Stimulated activated CD8-positive, alpha-beta memory T cell treated with anti-CD3 and anti-CD28 coated beads, Interleukin-7, amount 100 ng/mL, for 24 hours (primary cell): ENCODE measurements at places on chromosomes 5 and 9.

DNA sequence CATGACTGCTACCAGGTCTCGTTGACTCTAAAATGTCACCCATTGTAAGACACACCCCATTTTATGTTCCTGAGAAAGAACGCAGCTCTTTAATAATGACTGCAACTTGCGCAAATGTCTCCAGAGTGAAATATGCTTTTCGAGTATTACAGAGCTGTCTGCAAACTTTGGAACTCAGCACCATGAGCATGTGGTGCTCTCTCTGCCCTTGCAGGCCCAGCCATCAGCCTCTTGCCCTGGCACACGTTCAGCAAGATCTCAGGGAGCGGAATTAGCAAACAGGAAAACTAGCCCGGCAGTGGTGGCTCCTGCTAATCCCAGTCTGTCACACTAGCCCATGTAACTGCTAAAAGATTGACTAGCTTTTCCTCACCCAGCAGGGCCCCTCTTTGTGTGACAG, 114.5 kb upstream of the SLC1A3 start:
- DNase-seq, result no peak

DNA sequence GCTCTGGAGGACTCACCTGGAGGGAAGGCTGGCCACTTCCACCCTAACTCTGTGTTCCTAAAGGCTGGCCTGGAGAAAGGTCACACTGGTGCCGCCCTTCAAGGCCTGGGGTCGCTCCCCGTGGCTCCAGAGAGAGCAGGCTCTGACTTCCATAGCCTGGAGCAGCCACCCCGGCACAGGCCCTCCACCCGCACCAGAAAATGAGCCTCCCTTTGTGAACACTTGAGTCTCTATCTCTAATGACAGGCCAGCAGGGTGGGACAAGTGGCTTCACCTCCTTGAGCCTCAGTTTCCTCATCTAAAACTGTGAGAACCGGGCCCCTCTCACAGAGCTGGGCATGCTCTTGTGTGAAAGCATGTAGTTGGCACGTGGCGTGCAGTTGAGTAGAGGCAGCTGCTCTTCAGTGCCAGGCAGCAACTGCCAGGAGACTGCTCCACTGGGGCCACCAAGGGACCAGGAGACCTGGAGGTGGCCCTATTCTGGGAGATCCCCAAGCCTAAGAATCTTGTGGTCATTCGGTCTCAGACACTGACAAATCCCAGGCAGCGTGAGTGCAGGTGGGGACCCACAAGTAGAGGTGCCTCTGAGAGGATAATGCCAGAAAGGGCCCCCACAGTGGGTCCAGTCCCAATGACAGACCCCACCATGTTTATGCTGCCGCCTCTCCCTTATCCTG, 56.7 kb upstream of the GARNL3 start:
- DNase-seq, result no peak

- no peak for DNase-seq
Observed at GRCh38 chr5:116650544-116650943, 75.9 kb upstream of the SEMA6A start.

GRCh38 chr9:13957089-13957488, 356.9 kb downstream of the NFIB start:
- DNase-seq, result no peak

DNA sequence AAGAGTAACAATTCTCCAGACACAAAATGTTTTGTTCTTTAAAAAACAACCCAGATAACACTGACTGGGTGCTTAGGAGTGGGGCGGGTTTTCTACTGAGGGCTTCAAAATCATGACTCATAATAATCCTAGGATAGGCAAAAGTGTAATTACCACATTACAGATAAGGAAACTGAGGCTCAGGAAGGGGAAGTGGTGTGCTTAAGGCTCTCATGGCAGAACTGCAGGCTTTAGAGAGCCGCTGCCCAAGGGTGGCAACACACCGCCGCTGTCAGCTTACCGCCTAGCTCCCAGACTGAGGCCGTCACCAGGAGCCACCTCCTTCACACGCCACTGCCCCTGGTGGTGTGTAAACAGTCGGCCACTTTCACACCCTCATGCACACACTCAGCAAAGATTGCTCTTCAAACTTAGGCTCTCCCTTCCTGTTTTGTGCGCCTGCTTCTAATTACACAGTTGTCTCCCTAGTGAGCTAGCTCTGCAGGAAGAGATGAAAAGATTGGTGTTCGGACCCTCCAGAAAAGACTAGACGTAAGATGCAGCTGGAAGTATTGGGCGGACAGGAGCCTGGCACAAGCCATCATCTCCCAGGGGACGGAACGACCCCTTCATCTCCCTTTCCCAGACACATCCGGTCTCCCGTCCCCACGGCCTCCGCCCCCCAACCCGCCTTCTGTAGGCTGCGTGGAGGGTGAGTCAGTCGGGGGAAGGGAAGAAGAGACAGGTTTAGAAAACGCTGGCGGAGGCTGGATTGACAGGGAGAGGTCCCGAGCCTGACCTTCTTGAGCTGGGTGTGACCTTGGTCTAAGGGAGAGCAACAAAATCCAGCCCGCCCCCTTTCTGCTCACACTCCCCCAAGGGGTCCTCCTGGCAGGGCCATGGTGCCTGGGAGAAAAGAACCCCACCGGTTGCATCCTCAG, 162.7 kb downstream of the SYK start:
- DNase-seq, result no peak

DNA sequence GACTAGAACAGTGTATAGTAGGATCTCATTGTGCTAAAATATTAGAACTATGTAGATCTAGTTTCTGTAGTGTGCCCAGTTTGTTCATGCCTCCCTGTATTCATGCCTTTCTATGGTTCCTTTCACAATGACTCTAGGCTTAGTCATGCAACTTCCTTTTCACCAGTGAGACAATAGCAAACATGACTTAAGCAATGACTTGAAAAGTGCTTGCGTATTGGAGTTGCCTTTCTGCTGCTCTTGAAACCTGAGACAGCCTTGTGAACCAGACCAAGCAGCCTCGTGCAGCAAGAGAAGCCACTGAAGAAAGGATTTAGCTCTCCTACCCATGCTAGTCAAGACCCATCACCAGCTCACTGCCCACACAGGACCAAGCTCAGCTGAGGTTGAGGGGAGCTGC, 294.5 kb upstream of the TAS2R1 start:
- no peak for DNase-seq

- DNase-seq, result no peak
Observed at GRCh38 chr9:137078701-137079400, 1.5 kb downstream of the UAP1L1 start.

- no peak for DNase-seq
Observed at GRCh38 chr5:112653638-112654205, 84.0 kb upstream of the APC start.

DNA sequence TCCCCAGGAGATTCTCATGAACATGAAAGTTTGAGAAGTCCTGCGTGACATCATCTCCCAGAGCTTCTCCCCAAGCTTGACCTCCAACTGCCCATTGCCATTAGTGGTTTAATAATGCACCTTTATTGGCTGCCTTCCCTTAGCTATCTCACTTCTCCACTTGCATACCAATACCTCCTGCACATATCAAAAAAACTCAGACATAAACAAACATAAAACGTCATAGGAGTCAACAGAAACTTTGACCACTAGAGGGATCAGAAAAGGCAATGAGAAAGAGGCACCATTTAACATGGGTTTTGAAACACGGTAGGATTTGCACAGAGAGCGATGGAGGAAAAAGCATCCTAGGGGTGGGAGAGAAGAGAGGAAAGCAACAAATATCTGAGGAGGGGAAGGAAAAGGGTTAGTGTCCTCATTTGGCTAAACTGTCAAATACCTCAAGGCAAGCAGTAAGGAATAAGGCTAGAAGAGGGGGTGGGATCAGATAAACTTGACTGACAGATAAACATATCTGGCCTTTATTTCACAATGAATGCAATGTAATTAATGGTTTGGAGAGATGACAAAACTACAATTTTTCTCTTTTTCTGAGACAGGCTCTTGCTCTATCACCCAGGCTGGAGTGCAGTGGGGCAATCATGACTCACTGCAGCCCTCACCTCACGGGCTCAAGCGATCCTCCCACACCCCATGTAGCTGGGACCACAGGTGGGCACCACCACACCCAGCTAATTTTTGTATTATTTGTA, 27.0 kb downstream of the GNAQ start:
- no peak for DNase-seq

DNA sequence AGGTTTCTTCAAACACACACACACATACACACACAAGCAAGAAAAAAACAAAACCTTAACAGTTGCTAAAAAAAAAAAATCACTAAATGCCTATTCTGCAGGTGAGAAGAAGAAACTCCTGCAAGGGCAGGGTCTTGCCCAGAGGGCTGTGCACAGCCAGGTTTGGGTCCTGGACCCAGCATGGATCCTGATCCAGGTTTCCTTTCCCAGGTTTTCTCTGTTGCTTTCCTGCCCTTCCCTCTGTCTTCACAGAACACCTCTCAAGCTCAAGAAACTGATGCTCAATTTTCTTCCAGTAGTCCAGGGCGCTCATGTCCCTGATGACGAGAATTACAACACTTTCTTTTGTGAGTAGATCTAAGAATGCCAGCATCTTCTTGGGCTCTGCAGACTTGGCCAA, 136.6 kb downstream of the PAX5 start:
- no peak for DNase-seq

DNA sequence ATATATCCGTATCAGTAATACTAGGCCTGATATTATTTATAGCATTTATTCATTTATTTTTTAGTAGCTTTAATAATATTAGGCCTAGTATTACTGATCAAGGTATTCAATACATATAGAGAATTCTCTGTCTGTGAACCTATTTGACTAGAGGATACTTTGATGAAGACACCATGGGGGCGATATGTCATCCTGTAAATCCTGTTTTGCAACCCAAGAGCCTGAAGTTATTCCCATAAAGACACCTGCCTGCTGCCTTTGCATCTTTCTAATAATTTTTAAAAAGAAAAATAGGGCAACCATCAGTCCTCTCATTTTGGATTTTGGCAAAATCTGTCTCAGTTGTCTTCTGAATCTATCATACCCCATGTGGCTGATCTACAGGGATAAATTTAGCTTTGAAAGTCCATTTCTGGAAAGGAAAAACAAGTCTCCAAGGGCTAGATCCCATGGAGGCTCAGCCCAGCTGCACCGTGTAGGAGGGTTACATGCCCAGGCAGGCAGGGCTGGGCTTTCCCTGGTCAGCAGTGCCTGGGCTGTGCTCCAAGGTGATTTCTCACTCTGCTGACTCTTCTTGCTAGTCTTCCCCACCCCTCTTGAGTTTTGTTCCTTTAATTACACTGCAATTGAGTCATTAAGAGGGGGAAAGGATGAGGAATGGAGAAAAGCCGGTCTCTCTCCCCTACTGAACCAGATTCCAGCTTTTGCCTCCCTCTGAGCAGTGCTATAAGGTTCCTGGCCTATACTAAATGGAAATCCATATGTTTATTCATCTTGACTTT, 169.0 kb downstream of the TRIM32 start:
- no peak for DNase-seq

DNA sequence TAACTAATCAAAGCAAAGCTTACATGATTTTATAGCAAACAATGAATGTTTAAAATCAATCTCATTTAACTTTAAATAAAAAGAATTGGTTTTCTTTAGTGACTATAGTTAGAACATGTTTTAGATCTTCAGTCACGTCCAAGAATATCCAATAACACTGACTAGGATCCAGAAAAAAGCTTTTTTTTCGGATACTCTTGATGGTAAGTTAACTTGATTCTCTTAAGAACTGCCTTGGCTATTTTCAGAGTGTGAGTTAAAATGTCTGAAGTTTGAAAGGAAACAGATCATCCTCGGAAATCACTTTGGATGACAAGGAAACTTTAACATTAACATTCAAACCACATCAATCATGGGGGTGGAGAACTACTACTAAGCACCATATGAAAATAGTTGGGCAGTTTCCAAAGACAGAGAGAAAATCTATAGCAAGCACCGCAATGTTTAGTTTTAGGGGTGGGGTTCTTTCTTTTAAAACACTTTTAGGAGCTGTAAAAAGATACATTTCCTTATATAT, 83.7 kb upstream of the SLC27A6 start:
- DNase-seq, result no peak

- no peak for DNase-seq
Observed at GRCh38 chr9:98432134-98432533, 176.7 kb upstream of the TBC1D2 start.

- DNase-seq, result no peak
Observed at GRCh38 chr9:116155698-116156039, 2.1 kb downstream of the PAPPA start.

DNA sequence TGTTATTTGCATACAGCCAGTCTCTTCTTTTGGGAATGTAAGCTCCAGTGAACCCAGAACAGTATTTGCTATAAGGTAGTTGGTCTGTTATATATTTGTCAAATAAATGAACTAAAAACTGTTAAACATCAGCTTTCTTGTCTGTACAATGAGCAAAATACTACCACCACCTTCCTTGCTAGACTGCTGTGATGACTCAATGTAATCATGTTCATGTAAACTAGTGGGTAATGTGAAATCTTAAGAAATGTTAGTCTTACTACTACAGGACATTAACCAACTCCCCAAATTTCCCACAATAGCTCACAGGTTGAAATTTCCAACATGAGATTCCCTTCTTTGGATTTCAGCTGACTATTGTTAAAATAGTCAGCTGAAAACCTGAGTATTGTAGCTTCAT, 176.1 kb downstream of the TRPM3 start:
- DNase-seq, result no peak
